ENCODE measurements at places on chromosomes 4 and X.

GRCh38 chr4:6752486-6752829 is 30.1 kb upstream of the KIAA0232 start:
- no peak for DNase-seq

GRCh38 chr4:47444031-47444430 is 19.5 kb downstream of the COMMD8 start:
- no peak for DNase-seq

- peak; percentile 73 for DNase-seq
These were observed at the start of gene NPY1R for GRCh38 chr4:163332526-163333406. NPY1R (minus strand) TSS chr4:163332596; CDS start chr4:163326554, 6,042 bp downstream.

DNA sequence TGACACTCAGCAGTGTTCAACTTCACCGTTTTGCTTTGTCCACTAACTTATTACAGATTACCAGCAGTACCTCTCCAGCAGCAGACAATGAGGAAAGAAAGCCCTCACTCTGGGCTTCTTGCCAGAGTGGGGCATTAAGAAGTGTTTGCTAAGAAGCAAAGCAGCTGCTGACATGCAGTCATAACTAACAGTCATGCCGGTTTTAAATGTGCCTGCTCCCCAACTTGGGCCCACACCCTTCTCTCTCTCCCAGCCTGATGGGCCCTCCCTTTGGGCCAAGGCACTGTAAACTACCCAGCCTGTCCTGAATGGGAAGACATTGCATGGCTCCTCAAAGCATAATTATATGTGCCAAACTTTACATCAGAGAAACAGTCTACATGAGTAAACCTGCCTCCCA is 54.6 kb upstream of the HHIP start:
- DNase-seq: no peak

DNA sequence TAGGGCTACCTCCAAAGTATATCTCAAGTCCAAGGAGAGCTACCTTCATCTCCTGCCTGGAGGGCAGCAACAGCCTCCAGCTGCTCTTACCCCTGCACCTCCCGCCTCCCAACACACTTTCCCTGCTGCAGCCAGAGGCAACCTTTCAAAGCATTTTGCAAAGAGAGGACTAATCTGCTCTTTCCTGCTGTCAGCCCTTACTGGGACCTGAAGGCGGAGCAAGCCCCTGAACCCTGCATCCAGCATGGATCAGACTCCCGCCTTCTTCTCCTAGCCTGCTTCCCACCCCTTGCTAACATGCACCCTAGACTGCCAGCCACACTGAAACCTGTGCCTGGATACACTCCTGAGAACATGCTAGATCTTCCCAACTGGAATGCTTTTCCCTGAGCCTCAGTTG is 37.7 kb upstream of the VMA21 start:
- DNase-seq: no peak

DNA sequence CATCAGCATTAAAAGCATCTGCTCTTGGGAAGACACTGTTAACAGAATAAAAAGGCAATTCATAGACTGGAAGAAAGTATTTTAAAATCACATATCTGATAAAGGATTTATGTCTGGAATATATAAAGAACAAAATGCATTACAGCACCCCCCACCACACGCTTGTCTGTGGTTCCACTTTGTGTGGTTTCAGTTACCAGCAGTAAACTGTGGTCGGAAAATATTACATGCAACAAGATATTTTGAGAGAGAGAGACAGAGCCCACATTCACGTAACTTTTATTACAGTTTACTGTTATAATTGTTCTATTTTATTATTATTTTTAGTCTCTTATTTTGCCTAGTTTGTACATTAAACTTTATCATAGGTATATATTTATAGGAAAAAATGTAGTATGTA is 21.2 kb upstream of the PDE6B start:
- DNase-seq: no peak

GRCh38 chr4:167000141-167000852 is 234.0 kb downstream of the SPOCK3 start:
- DNase-seq: no peak

DNA sequence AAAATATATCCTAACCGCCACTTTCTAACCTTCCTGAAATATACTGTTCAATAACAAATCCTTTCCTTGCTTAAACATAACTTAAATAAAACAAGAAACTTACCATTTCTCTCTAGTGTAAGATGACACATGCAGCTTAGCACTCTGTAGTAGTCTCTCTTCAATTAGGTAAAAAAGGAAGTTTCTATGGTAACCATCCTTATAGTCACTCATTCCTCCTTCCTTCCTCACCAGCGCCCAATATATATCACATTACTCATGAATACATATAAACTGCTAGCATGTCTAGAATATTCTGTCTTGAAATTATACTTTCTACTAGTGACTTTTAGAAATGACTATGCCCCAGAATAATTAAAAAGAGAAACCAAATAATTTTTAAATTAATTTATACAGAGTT is 112.2 kb downstream of the SNCA start:
- no peak for DNase-seq

DNA sequence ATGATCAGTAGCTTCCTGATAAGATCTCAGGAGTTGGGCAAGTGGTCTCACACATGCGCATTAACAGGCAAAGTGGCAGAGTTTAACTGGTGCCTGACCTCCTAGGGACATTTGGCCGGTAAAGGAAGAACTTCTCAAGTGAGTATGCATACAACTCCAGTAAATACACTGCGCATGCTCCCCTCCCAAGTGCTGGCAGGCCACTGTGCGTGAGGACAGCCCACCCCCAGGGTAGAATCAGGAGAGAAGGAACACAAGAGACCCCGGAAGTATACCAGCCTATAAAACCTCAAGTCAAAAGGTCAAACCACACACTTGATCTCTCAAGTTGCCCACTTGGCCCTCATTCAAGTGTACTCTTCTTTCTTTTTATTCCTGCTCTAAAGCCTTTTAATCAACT is 225.5 kb upstream of the ANKRD50 start:
- no peak for DNase-seq

DNA sequence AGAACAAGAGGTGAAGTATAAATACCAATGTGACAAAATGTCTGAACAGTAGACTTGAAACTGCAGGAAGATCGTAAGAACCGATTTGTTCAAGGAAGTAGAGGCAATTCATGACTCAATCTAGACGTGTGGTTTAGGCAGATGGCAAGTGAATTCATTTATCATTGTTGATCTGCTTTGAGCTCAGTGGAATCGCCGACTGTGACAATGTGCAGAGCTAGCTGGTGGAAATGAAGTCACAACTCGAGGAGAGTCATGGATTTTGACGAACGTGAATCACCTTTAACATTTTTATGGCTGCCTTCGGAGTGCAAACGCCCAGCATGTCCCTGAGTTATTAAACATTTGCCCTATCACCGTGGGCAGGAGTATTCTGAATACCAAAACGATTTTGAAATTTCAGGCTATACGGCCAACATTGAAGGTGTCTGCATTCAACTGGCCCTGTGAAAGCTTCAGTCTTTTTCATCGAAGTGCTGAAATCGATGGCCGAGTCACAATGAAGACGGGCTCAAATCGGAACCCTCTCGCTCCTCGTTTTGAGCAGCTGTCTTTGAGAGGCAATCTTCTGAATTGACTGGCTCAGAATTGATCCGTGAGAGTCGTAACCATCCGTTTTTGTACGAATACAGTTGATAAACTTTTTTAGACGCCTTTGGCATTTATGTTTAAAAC is 689 bp upstream of the OGT start:
- DNase-seq: no peak

Measured in type B pancreatic cell (in vitro differentiated cells).